ENCODE measurements at places on chromosomes 5 and 9.

DNA sequence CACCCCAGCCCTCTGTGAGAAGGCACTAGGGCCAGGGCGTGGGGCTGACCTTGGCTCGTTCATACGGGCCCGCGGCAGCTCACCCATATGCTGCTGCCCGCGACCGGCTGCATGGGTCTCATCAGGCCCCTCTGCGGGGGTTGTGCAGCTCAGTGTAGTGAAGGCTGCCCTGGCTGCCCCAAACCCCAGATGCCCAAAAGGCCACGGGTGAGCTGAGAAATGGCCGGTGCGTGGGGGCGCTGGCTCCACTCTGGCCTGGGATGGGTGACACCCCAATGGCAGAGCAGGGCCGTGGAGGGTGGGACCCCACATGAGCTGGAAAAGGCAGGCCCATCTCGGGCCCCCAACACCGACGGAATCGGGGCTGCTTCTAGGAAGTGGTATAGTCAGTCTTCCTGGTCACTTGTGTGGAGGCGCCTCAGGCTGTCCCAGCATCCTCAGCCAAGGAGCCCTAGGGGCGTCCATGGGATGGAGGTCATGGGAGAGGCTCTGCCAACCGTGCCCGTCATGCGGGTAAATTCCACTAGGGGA lies 19.4 kb upstream of the LRRC14B start:
- no peak for DNase-seq

DNA sequence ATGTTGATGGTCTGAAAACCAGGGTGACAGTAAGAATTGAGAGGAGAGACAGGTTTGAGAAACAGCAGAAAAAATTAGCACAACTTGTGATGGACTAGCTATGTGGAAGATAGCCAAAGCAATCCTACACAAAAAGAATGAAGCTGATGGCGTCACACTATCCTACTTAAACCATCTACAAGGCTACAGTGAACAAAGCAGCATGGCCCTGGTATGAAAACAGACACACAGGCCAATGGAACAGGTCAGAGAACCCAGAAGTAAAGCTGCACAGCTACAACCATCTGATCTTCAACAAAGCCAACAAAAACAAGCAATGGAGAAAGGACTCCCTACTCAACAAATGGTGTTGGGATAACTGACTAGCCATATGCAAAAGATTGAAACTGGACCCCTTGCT lies 7.5 kb upstream of the UBE2R2 start:
- no peak for DNase-seq

GRCh38 chr5:174614500-174615135 lies 109.8 kb upstream of the MSX2 start:
- no peak for DNase-seq

GRCh38 chr5:122967085-122967484 lies 69.4 kb downstream of the PPIC start:
- DNase-seq, result no peak

GRCh38 chr9:133621725-133622267 lies 12.6 kb upstream of the FAM163B start:
- no peak for DNase-seq

DNA sequence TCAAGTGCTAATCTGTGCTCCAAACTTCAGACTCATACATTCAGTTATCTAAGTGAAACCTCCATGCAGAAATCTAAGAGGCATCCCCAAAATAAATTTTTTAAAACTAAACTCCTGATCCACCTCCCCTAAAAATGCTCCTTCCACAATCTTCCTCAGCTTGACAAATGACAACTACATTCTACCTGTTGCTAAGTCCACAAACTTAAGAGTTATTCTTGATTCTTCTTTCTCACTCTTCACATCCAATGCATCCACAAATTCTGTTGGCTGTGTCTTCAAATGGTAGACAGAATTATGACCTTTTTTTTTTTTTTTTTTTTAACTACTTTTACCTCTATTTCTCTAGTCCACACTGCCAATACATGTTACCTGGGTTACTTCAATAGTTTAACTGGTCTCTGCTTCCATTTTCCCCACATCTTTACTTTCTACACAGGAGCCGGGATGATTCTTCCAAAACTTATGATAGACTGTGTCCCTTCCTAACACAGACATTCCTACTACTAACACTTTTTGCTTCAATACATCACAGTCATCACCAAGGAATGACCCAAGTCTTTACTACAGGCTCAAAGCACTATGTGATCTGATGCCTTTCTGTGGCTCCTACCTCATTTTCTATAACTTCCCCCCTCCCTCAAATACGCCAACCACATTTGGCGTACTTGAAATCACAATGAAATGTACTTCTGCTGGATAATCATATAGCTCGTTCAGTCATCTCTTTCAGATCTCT lies 143.6 kb downstream of the PDE4D start:
- no peak for DNase-seq

- DNase-seq, result peak; percentile 71
Measured at GRCh38 chr9:131799177-131799823, 59.4 kb upstream of the RAPGEF1 start.

DNA sequence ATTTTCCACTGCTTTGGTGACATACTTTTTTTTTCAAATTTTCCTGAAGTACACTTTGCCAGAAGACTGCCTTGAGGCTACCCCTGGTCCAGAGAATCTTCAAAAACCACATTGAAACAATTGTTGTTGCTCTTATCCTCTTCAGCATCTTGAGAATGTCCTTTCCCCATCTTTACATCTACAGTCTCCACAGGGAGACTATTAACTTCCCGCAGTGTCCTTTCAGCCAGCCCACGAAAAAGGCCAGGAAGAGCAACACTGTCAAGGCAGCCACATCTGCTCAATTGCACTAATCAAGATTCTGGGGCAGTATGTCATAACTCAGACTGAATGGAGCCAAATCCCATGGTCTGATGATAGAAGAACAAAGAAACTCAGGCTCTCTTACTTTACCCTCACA lies 148.3 kb downstream of the ENC1 start:
- DNase-seq, result no peak

GRCh38 chr5:112908854-112909253 lies 13.2 kb downstream of the REEP5 start:
- DNase-seq, result no peak

DNA sequence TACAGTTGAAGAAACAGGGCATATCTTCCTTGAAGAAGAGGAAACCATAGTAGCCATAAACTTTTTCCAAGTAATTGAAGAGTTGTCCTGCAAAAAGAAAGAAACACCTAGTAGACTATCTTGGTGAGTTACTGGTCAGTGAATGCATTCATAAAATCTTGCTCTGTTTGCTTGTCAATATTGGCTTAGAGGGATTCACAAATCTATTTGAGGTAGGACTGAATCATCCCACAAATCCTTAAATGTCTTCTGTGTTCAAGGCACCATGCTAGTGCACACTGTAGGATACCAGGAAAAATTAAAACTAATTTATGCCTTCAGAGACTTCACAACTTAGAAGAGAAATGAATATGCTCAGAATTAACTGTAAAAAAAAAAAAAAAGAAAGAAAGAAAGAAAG lies 57.6 kb downstream of the GRAMD2B start:
- no peak for DNase-seq

GRCh38 chr9:121744002-121744686 lies 92.7 kb downstream of the DAB2IP start:
- DNase-seq, result peak; percentile 96

DNA sequence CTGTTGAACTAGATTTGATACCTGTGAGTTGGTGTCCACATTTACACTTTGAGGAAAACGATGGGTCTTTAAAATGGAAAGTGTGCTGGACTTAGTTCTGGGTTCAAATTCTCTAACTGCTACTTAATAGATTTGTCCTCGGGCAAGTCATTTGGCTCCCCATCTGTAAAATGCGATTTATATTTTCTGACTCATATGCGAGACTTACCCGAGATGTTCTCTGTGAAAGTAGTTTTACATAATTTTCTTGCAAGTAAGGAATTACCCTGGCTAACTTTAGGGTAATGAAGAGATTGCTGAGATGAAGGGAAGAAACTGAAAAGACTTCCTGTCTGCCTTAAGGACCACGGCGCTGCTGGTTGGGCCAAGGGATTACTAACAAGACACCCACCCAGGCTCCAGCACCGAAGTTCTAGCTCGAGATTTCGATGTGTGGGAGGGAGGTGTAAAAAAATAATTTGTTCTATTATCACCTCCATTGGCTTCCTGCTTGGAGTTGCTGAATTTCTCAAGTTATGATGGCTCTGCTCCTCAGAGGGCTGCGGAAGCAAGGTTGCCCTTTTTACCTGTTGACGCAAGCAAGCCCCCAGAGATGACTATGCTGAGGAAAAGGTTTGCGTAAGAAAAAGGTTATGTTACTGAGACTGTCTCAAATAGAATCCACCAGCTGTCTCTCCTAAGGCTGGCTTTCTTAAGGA lies 24.1 kb downstream of the PCSK1 start:
- no peak for DNase-seq

DNA sequence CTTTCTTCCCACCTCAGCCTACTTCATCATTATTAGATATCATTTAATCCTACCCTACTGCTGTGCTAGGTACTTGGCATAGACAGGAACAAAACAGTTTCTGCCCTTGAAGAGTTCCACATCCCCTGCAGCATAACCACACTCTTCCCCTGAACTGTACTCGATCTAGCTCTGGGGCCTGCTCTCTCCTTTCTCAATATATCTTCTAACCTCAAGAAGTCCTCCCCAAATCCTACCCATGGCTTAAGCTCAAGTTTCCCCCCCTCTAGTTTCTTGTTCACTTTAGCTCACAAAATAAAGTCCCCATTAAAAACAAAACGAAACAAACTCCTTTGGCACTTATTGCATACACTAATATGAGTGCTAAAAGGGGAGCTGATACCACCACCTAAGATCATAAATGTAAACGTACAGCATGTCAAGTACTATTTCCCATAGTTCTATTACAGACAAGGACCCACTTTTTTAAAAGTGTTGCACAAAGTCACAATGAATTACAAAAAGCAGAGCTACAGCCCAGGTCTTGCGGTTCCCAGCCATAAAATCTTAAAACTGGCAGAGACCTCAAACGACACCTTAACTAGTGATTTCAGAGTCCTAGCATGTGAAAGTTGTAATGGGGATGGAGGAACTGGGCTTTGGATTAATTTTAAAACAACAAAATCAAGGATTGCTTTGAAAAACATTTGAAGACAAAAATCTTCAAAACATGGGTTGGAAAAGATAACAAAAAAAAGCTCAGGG lies 80.7 kb downstream of the PTPDC1 start:
- DNase-seq, result no peak

GRCh38 chr9:117777823-117778222 lies 73.6 kb downstream of the TLR4 start:
- no peak for DNase-seq

GRCh38 chr9:82091610-82092009 lies 103.0 kb downstream of the SPATA31D1 start:
- no peak for DNase-seq
